NCI-H2107 (cell line): ENCODE measurements at places on chromosomes 13 and 19.
A peak's percentile ranks its signal among the peaks of the same experiment; 100 is the strongest.

DNA sequence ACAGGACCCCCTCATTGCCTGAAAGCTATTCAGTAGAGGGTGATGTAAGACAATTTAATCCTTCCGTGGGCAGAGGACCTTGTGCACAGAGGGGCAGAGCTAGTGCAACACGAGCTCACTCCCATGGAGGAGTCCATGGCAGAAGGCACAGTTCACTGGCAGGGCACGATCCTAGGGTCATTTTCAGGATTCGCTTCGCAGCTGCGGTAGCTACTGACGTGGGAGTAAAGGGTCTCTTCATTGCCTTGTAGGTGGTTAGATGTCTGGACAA is 207.8 kb downstream of the FOXO1 start:
- no peak for DNase-seq

- no peak for DNase-seq
Measured at GRCh38 chr13:48892053-48892687, 83.5 kb upstream of the FNDC3A start.

GRCh38 chr13:70505809-70506208 is 397.6 kb upstream of the KLHL1 start:
- DNase-seq, result no peak

GRCh38 chr13:34667286-34668218 is 274.5 kb upstream of the NBEA start:
- no peak for DNase-seq

DNA sequence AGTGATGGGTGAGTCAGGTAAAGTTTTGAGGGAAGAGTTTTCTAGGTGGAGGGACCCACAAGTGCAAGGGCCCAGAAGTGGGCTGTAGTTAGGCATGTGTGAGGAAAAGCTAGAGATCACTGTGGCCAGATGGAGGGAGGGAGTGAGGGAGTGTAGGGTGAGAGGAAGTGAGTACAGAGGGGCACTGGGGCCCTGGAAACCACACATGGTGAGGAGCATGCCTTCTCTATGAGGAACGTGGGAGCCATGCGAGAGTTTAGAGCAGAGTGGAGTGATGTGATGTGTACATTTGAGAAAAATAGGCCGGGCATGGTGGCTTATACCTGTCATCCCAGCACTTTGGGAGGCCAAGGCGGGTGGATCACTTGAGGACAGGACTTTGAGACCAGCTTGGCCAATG is 14.7 kb upstream of the SHKBP1 start:
- DNase-seq, result no peak

- no peak for DNase-seq
Measured at GRCh38 chr19:58003174-58003828, 681 bp upstream of the ZNF606 start.

- no peak for DNase-seq
Measured at GRCh38 chr13:62583466-62583865, 1167.8 kb upstream of the PCDH20 start.

- no peak for DNase-seq
Measured at GRCh38 chr13:77386880-77387606, 60.1 kb upstream of the MYCBP2 start.

- DNase-seq, result no peak
Measured at GRCh38 chr13:60612593-60612992, 215.6 kb downstream of the TDRD3 start.

DNA sequence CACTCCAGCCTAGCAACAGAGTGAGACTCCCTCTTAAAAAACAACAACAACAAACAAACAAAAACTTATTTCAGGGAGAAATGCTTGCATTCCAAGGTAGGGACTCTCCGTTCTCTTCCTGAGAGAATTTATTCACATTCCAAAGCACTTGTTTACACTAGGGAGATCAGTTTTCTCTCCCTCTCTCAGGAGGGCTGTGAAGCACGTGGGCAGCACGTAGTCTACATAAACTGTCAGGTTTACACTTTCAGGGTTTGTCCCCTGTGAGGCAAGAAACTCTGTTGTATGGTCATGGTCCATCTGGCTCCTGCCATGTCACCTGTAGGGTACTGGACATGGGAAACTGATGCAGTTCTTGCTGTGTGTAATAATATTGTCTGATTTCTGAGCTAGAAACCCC is 31.6 kb downstream of the WDR87 start:
- DNase-seq, result no peak

GRCh38 chr13:96490496-96490989 is 400.6 kb downstream of the HS6ST3 start:
- no peak for DNase-seq

DNA sequence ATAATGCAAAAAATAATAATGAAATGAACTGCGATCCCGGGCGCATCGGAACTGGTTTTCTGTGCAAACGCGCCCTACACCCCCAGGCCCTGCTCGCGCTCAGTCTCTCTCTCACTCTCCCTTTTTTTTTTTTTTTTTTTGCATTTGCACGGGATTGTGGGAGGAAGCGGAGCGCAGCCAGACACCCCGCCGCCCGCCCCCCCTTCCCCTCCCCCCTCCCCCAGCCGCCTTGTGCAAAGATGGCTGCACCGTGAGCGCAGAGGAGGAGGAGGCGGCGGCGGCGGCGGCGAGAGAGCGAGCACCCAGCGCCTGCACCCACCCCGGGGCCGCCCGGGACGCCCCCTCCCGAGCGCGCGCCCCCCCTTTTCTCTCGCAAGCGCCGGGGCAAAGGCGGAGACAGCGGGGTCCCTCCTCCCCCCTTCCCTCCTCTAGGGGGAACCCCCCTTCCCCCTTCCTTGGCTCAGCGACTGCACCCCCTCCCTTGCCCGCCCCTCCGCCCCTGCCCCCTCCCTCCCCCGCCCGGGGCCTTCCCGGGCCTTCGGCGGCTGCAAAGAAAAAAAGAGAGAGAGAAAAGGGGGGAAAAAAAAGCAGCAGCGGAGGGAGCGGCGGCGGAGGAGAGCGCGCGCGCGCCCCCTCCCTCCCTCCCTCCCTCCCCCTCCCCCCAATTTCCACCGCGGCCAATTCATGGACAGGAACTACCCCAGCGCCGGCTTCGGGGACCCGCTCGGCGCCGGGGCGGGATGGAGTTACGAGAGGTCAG is at the start of gene PRR12:
TSS of gene PRR12 (plus strand) at position 212 of the 760 bp plus-strand sequence. CDS start at position 685, 473 bp downstream.
- DNase-seq, result peak; percentile 65

- DNase-seq, result no peak
Measured at GRCh38 chr19:6457958-6458694, 1.5 kb downstream of the SLC25A23 start.

- no peak for DNase-seq
Measured at GRCh38 chr19:45876411-45877197, 9.3 kb downstream of the IRF2BP1 start.

DNA sequence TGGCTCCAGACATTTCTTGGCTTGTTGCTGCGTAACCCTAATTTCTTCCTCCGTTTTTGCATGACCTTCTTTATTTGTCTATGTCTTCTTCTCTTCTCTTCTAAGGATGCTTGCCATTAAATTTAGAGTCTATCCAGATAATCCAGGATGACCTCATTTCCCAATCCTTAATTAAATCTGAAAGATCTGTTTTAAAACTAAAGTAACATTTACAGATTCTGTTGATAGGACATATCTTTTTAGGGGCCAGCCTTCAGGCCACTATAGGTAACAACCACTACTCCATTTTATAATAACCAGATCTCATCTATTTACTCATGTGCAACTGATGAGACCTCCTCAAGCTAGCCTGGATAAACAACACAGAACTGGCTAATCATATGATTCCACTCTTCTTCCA is 490.5 kb upstream of the SLC10A2 start:
- no peak for DNase-seq

- DNase-seq, result no peak
Measured at GRCh38 chr13:96091164-96092117, 1.5 kb downstream of the HS6ST3 start.

GRCh38 chr13:76339649-76340048 is 546.6 kb downstream of the KCTD12 start:
- no peak for DNase-seq

DNA sequence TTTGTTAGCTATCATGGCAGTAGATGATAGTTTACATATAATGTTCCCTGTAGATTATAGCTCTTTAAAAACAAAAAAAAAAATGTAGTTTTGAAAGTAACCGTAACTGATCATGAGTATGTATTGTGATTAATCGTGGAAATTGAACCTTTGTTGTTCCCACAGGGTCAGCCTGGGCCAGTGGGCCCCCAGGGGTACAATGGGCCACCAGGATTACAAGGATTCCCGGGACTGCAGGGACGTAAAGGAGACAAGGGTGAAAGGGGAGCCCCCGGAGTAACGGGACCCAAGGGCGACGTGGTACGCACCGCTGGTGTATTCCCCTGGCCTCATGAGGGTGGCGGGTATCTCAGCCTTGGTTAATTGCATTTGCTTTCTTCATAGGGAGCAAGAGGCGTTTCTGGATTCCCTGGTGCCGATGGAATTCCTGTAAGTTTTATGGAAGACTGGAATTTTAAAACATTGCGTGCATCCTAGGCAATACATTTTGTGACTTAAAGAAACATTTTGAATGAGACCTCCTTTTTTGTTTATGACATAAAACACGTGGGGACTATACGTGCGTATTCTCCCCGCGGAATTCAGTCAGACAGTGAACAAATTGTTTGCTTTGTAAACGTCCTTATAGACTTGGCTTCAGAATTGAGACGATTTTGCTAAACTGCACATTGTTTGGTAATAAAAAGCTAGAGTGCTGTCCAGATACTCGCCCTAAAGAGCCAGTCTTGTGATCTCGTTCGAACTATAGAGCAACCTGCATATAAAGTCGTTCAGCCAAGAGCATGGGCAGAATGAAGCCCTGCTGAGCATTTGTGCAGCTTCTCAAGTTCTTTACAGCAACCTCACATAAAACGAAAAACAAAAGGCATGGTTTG is 117.7 kb downstream of the COL4A2 start:
- DNase-seq, result no peak

- DNase-seq, result no peak
Measured at GRCh38 chr13:113862931-113863523, 849 bp downstream of the GAS6 start.

GRCh38 chr19:16442386-16443276 is 29.1 kb downstream of the EPS15L1 start:
- no peak for DNase-seq

- DNase-seq, result peak; percentile 53
Measured at GRCh38 chr19:19278315-19278714, 5.2 kb upstream of the TM6SF2 start.

DNA sequence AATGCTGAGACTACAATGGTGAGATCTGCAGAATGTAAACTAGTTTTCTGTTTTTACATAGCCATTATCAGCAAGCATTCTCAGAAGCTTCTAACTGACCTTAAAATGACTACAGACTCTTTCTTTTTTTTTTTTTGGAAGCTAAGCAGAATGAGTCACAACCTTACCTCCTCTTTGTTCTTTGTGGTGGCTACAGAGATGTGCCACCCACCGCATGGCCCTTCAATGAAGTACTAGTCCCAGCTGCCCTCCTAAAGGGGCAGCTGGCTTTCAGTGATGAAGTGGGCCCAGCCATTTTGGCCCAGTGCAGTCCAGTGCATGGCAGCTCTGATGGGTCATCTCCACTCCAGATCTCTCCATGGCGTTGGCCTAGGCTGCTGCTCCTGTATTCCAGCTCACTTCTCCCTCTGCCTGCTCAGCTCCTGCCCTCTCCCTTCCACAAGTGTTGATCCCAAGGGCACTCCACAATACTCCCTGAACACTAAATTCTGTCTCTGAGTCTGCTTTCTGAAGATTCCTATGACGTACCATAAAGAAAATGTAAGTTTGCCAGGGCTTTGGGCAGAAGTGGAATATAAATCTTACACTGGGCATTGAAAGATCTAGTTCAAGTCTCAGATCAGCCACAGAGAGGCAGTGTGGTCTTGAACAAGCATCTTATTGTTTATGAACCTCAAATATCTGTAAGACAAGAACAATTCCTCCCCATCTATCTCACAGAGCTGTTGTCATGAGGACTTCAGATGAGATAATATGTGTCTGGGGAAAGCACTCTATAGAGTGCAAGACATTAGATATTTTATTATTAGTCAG is 85.6 kb downstream of the RXFP2 start:
- DNase-seq, result no peak

GRCh38 chr13:27077451-27077850 is 94.2 kb downstream of the USP12 start:
- DNase-seq, result no peak

GRCh38 chr13:102854675-102855074 is 8.8 kb downstream of the ERCC5 start:
- no peak for DNase-seq

- DNase-seq, result no peak
Measured at GRCh38 chr13:28610996-28611395, 47.9 kb upstream of the POMP start.
